Motor neuron (in vitro differentiated cells): ENCODE measurements at places on chromosomes 12 and 14.
A peak's percentile ranks its signal among the peaks of the same experiment; 100 is the strongest.

- ATAC-seq, result no peak
Observed at GRCh38 chr12:132610051-132610759, at the start of gene LRCOL1. Gene LRCOL1 (minus strand): TSS chr12:132610582. CDS start chr12:132606251, 4,331 bp downstream.

- no peak for ATAC-seq
Observed at GRCh38 chr12:100824476-100824875, 29.9 kb downstream of the ANO4 start.

- peak; percentile 32 for ATAC-seq
Observed at GRCh38 chr14:21382886-21383847, 652 bp downstream of the SUPT16H start.

DNA sequence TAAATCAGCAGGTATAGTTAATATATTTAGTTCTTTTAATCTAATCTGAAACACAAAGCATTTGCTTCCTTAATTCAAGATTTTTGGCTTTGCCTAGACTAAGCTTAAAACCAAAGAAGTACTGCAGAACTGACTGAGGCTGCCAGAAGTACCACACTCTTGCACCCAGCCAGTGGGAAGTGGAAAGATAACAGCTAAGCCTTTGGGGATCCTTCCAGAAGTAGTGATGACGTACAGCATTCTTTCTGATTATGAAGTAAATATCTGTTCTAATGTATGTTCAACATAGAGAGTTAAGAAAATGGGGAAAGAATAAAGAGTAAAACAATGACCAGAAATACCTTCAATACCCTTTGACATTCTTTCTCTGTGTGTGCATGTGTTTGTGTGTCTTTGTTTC lies 19.3 kb downstream of the NTF3 start:
- no peak for ATAC-seq

GRCh38 chr12:89195470-89195869 lies 156.8 kb downstream of the DUSP6 start:
- ATAC-seq, result no peak

DNA sequence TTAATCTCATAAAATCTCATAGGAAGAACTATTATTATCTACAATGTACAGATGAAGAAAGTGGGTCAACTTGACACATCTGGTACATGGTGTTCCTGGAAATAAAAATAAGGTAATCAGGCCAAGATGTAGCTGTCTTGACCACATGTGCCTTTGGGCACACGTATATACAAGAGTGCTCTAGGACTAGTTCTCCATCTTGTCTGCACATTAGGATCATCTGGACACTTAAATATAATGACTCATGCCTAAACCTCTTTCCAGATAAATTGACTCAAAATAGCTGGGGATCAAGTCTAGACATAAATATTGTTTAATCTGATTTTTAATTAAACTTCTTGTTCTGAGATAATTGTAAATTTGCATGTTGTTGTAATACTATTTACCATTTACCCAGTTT lies 182.6 kb downstream of the CNTN1 start:
- no peak for ATAC-seq

DNA sequence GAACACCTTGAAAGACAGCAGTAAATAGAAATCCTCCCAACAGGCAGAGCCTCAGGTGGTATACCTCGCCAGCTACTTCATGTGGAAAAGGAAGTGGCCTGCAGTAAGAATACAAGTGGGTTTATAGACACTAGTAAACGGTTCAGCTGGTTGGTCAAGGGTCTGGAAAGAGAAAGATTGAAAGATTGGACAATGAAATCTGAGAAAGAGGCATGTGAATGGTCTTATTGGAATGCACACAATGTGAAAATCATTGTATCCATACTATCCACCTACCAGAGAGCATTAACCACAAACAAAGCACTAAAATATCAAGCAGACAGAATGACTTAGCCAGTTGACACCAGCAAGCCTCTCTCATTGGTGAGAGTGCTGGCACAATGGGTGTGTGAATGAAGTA lies 98.2 kb downstream of the SSPN start:
- no peak for ATAC-seq

DNA sequence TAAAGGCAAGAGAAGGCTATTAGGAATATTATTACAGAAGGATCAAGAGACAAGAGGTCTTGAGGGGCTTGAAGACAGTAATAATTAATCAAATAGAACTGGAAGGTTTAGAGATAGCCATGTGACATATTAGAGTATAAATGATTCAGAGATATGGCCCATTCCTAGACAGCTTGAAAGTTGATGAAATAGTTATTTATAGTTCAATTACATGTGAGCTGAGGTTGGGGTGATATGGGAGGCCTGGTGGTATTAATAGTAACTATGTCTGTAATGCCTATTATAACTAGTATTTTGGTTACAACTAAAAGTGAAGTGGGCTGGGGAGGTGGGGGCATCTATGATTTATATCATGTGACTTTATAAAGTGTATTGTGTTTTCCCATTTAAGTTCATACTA lies 14.1 kb upstream of the MIS18BP1 start:
- ATAC-seq, result no peak

- ATAC-seq, result no peak
Observed at GRCh38 chr12:58310368-58310767, 369.0 kb downstream of the ATP23 start.

GRCh38 chr12:132413931-132414588 lies 75.9 kb upstream of the FBRSL1 start:
- peak; percentile 67 for ATAC-seq

DNA sequence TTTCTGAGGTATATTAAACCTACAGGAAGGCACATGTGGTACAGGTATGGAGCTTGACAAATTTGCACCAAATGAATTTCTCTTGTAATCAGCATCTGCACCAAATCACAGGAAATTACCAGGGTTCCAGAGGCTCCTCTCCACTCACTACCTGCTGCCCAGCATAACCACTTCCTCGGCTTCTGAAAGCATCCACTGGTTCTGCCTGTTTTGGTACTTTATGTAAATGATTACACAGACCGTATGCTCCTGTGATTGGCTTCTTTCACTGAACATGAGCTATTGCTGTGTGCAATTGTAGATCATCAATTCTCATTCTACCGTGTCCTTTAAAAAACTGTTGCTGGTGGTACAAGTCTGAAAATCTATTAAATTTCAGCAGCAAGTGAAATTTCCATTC lies 522.1 kb downstream of the TMEM132D start:
- no peak for ATAC-seq

DNA sequence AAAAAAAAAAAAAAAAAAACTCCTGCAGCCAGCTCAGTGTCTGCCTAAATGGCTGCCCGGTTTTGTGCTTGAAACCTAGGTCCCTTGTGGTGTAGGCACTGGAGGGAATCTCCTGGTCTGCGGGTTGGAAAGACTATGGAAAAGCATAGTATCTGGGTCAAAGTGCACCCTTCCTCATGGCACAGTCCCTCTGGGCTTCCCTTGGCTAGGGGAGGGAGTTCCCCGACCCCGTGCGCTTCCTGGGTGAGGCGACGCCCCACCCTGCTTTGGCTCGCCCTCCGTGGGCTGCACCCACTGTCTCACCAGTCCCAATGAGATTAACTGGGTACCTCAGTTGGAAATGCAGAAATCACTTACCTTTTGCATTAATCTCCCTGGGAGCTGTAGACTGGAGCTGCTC lies 14.3 kb downstream of the PTCSC3 start:
- no peak for ATAC-seq

GRCh38 chr12:88693837-88694445 lies 113.7 kb upstream of the KITLG start:
- ATAC-seq, result no peak

DNA sequence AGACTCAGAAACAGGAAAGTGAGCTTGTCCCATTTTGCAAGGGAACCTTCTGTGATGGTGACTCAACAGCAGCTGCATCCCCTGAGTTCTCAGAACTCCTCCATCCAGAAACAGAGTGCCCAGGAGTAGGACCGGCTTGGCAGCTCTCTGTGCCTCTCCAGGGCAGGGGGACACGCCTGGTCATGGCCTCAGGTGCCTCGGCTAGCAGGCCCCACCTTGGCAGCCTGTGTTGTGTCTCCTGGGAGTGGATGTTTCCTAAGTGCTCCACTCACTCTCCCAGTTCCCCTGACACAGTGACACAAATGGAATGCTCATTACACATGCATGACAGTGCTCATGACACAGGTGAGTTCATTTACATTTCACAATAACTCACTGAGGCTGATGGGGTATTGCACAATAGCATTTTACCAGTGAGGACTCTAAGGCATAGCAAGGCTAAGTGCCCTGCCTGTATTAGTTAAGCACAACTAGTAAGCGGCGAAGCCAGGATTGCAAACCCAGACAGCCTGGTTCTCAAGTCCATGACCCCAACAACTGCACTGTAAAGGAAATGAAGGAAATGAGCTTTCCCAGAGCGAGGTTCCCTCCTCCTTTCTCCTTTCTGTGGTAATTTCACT lies 47.4 kb downstream of the CALM1 start:
- ATAC-seq, result peak; percentile 58

DNA sequence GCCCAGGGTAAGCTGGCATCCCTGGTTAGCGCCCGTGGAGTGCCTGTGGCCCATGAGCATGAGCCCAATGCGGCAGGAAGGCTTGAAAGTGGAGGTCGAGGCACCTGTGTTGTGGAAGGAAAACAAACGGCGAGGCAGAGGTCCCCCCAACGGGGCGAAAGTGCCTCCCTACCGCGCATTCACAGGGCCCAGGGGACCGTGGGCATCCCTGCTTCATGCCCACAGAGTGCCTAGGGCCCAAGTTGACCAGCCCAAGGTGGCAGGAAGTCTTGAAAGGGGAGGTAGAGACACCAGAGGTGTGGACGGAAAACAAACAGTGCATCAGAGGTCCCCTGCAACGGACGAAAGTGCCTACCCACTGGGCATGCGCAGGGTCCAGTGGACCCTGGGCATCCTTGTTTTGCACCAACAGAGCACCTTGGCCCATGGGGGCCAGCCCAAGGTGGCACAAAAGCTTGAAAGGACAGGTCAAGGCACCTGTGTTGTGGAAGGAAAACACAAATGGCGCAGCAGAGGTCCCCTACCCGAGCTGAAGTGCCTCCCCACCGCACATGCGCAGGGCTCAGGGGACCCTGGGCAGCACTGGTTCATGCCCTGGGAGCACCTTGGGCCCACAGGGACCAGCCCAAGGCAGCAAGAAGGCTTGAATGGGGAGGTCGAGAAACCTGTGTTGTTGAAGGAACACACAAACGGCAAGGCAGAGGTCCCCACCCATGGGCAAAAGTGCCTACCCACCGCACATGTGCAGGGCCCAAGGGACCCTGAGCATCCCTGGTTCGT lies 377.5 kb downstream of the ALG10 start:
- no peak for ATAC-seq

DNA sequence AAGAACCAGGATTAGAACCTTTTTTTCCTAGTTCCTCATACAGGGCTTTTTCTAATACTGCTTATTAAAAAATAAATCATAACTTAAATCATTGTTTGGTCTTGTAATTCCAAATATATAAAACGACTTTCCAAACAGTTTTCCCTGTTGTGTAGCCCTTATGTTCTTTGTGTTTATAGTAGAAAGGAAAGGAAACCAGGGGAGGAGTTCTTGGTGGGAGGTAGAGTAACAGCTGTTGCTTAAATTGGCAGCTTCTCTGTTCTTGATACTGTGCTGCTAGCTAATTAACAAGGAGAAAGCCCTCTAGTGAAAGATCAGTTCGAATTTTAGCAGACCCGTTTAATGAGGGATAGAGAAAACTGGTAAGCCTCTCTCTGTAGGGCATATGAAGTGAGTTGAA lies 15.0 kb downstream of the SRP54 start:
- ATAC-seq, result no peak

GRCh38 chr12:62351326-62351725 lies 91.1 kb downstream of the USP15 start:
- ATAC-seq, result no peak

DNA sequence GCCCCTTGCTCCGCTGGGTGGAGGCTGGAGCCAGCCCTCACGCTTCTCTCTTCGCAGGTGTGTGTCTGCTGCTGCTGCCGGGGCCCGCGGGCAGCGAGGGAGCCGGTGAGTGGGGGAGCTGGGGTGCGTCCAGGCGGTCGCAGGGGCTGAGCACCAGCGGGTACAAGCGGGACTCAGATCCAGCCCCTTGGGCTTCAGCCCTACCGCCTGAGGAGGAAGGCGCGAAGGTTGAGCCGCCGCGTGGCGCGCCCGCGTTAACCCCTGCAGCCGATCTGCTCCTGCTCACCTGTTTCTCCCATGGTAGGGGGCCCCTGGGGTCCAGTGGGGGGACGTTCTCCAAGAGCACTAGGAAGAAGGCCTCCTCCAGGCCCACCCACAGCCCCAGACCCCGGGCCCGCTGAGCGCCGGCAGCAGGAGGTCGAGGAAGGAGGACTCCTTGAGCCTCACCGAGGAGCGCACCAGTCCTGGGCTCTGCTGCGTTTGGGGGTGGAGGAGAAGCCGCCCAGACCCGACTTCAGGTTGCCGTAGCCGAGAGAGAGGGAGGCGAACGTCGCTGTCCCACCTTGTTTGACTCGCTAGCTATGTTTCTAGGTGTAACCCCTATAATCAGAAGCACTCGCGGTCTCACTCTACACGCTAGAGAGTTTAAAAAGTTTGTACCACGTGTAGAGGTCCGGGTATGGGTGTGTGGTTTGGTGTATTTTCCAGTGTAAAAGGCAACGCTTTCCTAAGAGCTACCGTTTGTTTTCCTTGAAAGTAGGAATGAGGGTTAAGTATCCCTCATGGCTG lies 834 bp downstream of the COCH start:
- peak; percentile 1 for ATAC-seq

DNA sequence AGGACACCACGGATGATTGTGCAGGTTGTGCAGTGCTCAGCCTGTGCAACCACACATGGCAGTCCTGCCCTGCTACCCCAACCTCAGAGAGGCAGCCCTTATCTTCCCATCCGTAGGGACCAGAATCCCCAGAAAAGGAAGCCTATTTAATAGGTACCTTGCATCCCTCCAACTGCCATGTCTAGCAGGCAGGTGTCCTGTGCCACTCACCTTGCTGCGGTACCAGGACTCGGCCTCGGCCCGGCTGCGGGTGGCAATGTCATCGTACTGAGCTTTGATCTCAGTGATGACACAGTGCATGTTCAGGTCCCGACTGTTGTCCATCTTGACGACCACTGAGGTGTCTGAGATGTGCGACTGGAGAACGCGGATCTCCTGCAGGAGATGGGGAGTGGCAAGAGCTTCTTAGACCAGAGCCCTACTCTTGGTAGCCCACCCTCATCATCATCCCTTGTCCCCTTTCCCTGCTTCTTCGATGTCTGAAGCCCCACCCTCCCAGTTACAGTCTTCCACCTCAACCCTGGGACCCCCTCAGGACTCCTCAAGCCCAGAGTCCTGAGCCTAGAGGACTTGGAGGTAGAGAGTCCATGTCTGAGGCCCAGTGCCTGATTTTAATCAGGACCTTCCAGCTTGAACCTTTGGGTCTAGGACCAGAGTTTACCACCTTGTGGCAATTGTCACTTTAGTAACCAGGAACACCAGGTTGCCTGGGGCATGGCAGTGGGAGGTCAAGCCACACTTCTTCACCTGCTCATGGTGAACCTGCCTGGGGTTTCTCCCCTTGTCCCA lies 20.5 kb downstream of the KRT7 start:
- ATAC-seq, result no peak

DNA sequence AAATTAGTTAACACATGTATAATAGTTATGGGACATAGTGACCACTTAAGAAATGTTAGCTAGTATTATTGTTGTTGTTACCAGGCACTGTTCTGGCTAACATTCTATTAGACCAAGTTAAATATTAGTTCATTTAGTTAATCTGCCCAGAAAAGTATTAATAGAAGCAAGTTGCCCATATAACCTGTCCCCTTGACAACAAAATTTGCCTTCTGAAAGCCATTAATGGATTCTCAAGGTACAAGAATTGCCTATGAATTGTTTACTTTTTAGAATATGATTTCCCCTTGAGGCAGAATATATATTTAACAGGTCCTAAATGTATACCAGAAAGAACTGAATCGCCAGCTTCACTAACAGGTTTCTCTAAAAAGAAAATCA lies 167.3 kb upstream of the TMCC3 start:
- no peak for ATAC-seq

GRCh38 chr14:80944861-80945617 lies 3.5 kb upstream of the CEP128 start:
- no peak for ATAC-seq

- no peak for ATAC-seq
Observed at GRCh38 chr14:31933716-31934115, 143.4 kb upstream of the ARHGAP5 start.
